ENCODE measurements at places on chromosomes 11 and 22.

DNA sequence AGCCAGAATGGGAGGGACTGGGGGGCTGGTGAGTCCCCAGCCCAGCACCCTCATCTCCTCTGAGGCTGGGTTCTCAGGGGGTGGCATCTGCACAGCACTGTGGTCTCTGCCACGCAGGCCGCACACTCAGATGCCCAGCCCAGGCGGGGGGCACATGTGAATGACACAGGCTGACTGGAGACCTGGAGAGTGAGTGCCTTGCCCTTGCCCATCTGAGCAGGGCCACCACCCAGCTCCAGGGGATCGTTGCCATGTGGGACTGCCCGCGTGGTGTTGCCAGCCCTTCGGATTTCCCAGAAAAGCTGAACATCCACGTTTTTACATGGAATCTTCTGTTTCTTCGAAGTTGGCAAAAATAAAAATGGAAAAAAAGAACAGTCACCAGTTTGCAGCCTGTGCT, 18.9 kb downstream of the PRDM11 start:
- DNase-seq = no peak

GRCh38 chr11:115707180-115707905, 203.1 kb upstream of the CADM1 start:
- no peak for DNase-seq

GRCh38 chr11:107722662-107723061, 10.8 kb upstream of the SLN start:
- no peak for DNase-seq

DNA sequence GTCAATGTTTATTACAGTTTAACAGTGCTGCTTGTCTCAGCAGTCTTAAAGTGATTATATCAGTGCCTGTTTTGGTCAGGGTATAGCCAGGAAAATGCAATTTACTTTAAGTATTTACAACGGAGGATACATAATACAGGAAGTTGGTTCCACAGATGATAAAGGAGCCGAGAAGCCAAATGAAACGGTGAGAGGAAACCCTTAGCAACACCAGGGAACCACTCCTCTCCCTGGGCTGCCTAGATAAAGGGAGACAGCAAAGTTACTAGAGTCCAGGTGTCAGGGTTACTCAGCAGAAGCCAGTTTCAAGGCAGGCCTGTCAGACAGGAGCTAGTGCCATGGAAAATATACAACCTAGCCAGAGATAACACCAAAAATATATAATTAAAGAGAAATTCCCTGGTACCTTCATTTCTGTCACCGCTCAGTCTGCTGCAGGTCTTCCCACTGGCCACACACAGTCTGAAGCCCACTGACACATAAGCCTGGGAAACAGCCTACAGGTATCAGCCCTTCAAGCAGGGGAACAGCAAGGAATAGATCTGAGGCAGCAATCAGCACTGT, 55.5 kb downstream of the FAM76B start:
- DNase-seq = no peak

- no peak for DNase-seq
These were observed 55.9 kb downstream of the SEZ6L start for GRCh38 chr22:26225207-26225606.

DNA sequence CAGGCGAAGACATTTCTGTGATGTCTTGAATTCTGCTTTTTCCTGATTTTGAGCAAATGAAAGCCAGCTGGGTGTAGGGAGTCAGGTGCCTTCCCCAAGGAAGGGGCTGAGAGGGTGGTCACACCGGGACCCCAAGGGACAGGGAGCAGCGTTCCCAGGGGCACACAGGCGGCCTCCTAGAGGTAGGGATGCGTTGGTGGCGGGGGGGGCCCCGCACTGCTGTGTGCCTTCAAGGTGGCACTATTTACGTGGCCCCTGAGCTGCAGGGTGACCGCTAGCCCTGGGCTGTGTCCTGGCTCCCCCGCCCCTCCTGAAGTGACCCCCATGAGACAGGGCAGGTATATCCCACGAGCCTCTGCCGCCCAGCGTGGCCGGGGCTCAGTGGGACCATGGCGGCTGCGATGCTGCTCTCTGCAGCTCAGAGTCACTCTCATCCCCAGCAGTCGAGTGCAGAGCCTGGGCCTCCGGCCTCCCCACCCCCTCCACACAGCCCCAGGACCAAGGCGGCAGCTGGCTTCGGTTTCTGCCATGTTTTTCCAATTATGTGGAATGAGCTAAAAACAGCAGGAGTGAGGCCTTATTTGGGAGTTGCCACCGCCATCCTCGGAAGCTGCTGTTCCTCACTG, 60.9 kb downstream of the LRP5 start:
- DNase-seq = no peak

DNA sequence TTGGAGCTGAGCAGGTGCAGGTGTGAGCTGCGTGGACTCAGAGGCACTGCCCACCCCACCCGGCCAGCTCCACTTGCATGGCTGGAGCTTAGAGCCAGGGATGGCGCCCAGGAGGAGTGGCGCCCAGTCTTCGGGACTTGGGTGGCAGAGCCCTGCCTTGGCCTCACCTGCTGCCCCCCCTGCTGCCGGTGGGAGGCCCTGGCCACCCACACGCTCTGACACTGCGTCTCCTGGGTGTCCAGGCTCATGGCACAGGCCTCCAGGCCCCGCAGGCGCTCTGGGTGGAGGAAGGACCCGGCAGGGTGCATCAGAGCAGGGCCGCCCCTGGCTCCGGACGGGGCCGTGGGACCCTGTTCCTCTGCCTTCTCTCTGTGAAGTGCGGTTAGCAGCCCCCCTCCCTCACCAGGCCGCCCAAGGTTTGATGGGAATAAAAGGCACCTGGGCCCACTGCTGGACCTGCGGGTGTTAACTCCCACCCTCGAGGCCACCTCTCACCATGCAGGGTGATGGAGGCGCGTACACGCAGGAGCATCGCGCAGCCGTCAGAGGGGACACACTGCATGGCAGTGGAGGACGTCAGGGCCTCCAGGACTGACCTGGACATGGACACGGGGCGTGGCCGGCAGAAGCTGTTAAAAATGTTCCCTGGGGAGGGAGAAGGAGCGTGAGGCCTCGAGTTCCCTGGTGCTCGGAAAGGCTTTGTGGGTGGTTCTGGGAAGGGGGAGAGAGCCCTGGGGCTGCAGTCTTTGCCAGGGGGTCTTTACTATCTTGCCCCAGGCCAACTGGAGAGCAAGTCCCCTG, 11.8 kb downstream of the IL17REL start:
- no peak for DNase-seq

- DNase-seq = no peak
These were observed 269.0 kb downstream of the FAM76B start for GRCh38 chr11:95520369-95521132.

- no peak for DNase-seq
These were observed 124.2 kb downstream of the MIAT start for GRCh38 chr22:26781596-26781995.

DNA sequence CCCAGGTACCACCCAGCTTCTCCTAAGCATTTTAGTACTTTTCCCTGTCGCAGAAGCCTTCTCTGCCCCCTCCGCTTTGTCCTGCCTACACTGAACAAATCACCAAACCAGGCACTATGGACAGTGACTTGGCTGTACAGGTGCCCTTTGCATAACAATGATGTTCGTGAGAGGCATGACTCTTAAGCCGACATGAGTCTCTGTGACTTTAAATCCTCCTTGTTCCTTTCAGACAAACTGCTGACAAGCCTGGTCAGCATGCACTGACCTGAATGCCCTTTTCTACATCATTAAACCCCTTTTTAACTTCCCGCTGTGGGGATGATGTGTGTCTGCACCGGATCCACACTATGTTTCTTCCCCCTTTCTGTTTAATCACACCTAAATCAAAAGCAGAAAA, 16.6 kb downstream of the CAVIN3 start:
- no peak for DNase-seq

Data from activated CD4-positive, CD25-positive, alpha-beta regulatory T cell treated with anti-CD3 and anti-CD28 coated beads, Interleukin-2, amount 50 U/mL, for 72 hours (primary cell).